Neural progenitor cell (in vitro differentiated cells): ENCODE measurements at places on chromosomes 4 and X. TPM values are rescaled to one million over a fixed set of nuclear protein-coding genes. Genes with fewer than 3 reads are reported as not detected.

DNA sequence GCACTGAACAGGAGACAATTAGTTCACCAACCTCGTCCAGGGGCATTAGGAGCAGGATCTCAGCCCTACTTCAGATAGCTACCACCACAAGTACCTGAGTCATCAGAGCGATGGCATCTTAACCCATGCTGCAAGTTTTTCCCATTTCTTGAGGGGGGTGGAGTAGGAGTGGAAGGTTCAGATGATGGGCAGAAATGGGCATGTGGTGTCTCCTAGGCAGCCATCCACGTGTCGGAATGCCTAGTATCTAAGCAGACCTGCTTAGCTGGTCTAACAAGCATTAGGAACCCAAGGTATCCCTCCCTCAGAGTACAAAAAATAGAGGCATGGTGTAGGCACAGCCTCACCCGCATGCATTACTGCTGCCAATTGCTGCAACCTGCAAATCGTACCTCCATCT is 159.1 kb upstream of the DGKK start:
- no peak for DNase-seq

GRIA3 gene
- 4.6 and 7.7 TPM in 2 replicates for total RNA-seq

PRDM5 gene
- 36.2 and 51.7 TPM in 2 replicates for total RNA-seq

GRCh38 chrX:44903107-44903506 is 30.1 kb downstream of the KDM6A start:
- no peak for DNase-seq

MAGED4B gene
- 65.8 and 98.9 TPM in 2 replicates for total RNA-seq

- DNase-seq: no peak
These were observed 175.7 kb upstream of the SPIN4 start for GRCh38 chrX:63526863-63527262.
